Activated CD4-positive, alpha-beta T cell treated with anti-CD3 and anti-CD28 coated beads, Interleukin-2, amount 50 U/mL, for 1 hour (primary cell): ENCODE measurements at places on chromosomes 2 and 18.

DNA sequence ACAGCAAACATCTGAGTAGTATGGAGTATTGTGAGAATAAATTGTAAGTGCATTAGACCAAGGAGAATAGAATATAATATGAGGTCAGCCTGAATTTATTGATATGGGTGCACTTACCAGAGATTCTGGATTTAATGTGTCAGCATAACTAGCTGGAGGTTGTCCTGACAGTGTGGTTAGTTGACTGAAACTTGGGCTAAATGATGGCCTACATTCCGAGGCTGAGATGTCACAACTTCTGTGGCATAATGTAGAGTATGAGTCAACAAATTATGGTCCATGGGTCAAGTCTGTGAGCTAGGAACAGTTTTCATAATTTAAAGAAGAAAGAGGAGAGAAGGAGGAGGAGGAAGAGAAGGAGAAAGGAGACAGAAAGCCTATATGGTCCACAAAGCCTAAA is 127.6 kb downstream of the QPCT start:
- no peak for DNase-seq

DNA sequence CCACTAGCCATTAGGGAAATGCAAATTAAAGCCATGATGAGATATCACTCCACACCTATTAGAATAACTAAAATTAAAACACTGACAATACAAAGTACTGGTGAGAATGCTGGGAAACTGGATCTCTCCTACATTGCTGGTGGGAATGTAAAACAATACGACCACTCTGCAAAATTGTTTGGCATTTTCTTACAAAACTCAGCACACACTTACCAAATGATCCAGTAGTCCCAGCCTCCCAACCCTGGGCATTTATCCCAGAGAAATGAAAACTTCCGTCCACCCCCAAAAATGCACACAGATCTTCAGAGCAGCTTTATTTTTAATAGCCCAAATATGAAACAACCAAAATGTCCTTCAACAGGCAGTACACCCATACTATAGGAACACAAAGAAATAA is 8.9 kb upstream of the TMSB10 start:
- no peak for DNase-seq

DNA sequence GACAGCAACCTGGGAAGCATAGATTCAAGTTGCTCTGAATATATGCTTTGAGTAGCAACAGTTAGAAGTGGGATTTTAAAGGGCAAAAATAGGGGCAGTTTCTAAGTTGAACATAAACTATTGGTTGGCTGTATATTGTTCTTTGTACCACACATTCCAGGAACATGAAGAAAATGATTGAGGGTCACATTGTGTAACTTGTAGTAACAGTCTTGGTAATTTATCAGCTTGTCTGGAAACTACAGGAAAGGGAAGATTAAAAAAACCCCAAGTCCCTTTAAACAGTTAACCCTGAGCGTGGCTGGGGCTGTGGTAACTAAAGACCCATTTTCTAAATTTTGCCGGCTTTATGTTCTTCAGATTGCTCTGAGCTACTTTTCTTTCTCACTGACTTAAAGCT is 7.4 kb downstream of the PLEKHB2 start:
- DNase-seq, result no peak

DNA sequence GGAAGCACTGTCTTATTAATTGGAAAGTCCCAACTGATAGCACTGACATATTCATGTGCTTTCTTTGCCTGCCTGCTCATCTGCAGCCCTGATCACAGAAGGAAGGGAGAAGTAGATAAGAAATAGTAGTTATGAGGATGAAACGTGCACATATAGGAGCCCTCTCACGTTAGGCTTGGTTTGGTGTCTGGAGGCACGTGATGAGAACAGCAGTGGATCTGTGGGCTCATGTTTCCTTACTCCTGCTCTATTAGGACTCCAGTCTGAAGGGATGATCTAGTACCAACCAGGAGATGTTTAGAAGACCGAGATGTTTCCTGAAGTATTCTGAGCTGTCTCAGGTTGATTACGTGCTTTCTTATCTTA is 84.9 kb downstream of the MAP4K4 start:
- no peak for DNase-seq

DNA sequence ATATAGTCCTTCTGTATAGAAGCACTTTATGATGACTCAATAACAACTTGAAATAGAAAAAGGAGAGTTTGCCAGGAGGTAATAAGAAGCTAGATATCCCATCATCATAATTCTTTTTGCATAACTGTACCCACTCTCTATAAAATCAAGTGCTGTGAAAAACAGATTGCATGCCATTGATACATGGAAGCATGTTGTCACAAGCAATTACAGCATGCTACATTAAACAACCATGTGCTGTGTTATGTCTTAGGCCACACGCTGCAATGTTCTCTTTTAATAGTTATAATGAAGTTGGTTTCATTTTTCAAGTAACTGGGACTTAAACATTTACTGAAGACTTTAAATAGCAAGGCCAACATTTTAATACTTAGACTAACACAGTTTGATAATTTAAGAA is 264.2 kb downstream of the RPRM start:
- DNase-seq, result no peak

DNA sequence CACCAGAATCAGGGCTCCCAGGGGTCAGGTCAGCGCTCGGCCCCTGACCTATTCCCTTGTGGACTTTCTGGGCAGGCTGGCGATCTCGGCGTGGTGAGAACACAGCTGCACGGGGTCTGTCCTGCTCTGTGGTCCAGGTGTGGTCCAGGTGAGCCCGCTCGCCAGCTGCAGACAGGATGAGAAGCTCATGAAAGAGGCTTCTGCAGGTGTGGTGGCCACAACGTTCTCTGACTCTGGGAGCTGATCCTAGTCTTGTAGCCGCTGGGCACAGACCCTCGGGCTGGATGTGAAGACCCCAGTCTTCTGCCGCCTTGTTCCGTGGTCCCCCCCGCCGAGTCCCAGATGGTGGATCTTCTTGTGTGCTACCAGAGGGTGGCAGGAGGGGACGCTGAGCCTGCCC is 129.7 kb downstream of the RTP5 start:
- no peak for DNase-seq

- no peak for DNase-seq
These were observed 83.4 kb downstream of the RTN4 start for GRCh38 chr2:54966837-54967236.
